ENCODE measurements at places on chromosomes 3 and 15. TPM values are rescaled to one million over a fixed set of nuclear protein-coding genes. Genes with fewer than 3 reads are reported as not detected.

PTH1R gene
- not detected for total RNA-seq

CCDC51 gene
- total RNA-seq, result 5.0 TPM

GPR149 gene
- not detected for total RNA-seq

ZBBX gene
- not detected for total RNA-seq

RBP2 gene
- total RNA-seq, result not detected

SYNM gene
- 1.6 TPM for total RNA-seq

KLHL40 gene
- not detected for total RNA-seq

GOLGA8F gene
- total RNA-seq, result not detected

FBXL22 gene
- 3.3 TPM for total RNA-seq

GOLGA8S gene
- total RNA-seq, result 0.57 TPM

CBLB gene
- total RNA-seq, result 82.8 TPM

UACA gene
- total RNA-seq, result 1.8 TPM

TOPAZ1 gene
- total RNA-seq, result not detected

PLA2G4D gene
- not detected for total RNA-seq

ITIH4 gene
- 37.6 TPM for total RNA-seq
